Karpas-422 (cell line): ENCODE measurements at places on chromosomes 1 and 21.

GRCh38 chr1:76547916-76548315 lies 319.4 kb upstream of the ST6GALNAC5 start:
- no peak for DNase-seq

DNA sequence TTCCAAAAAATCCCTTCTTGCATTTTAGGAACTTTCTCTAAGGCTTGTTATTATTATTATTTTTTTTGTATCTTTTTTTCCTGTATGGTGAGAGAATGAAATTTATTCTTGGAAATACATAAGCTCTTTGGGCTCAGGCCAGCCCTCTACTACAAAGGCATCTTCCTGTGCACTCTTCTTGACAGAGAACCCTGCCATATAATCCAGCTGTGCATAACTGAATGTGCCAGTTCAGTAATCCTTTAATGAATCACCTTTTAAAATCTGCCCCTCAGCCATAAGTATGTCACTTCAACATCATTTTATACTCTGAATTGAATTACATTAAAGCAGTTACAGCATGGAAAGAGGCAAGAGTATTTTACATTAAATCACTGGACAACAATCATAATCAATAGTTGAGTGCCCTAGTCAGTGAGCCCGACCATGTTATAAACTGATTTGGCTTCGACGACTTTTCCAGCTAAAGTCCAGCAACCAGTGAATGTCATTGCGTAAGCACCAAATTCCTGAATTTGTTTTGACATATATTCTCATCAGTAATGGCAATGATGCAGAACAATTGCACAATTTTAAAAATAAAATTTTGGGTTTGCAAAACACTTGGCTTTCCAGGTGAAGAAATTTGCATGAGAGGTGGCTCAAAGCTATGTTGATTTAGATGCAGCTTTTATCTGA lies 59.2 kb upstream of the KCNK2 start:
- DNase-seq: no peak

DNA sequence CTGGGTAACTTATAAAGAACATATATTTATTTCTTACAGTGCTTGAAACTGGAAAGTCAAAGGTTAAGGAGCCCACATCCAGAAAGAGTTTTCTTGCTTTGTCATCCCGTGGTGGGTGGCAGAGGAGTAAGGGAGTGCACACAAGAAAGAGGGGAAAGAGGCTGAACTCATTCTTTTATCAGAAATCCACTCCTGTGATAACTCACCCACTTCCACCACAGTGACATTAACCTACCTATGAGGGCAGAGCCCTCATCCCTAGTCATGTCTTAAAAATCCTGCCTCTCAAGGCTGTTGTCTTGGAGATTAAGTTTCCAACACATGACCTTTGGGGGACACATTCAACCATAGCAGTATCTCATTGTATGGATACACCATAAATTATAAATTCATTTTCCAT lies 32.5 kb upstream of the RGS4 start:
- DNase-seq: no peak

DNA sequence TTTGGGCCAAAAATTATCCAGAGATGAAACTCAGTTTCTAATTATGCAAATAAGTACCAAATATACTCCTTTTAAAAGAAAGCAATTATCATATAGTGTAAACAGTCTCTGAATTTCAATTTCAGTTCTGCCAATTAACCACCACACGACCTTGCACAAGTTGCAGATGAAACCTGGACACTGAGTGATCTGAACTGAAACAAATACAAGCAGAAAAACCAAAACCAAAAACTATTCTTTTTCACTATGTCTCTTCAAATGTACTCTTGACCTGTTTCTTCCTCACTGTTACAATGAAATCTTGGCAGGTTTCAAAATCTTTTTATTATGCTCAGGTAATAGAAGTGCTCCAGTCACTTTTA lies 79.2 kb downstream of the TYW3 start:
- no peak for DNase-seq

- no peak for DNase-seq
These were observed 95.2 kb downstream of the SPATA46 start for GRCh38 chr1:162281426-162281825.

DNA sequence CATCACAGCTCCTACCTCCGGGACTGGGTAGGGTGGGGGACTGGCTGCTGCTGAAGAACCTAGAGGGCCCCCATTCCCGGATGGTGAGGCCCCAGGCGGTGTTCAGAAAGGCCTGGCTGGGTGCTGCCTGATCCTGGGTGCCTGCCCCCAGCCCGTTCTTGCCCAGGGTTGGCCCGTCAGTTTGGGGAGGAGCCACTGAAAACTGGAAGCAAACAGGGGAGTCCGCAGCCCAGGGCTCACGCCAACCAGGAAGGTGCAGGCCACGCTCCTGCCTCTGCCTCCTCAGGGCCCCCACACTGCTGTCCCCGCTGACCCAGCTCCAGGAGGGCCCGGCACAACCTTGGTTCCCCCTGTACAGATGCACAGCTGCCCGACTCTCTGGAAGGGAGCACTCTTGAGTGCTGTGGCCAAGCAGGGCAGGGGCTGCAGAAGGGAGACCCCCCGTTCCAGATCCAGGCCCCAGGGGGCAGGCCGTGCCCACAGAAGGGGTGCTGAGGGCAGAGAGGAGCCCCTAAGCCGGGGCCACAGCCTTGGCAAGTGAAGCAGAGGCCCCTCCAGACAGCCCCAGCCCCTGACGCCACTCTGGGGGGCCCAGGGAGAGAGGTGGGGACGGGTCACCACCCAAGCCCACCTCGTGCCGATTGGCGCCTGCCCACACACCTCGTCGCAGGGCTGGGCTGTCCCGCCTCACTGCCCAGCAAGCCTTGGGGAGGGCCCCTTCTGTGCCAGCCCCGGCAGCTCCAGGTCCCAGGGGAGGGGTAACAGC lies 5.5 kb downstream of the C1QTNF12 start:
- no peak for DNase-seq

- no peak for DNase-seq
These were observed 145.9 kb upstream of the ATP1B1 start for GRCh38 chr1:168960595-168960994.

- DNase-seq: no peak
These were observed 122.1 kb upstream of the RGS1 start for GRCh38 chr1:192453360-192453992.
